ENCODE measurements at places on chromosomes 11 and 22.

GRCh38 chr11:35911013-35911412 is 32.8 kb upstream of the LDLRAD3 start:
- DNase-seq, result no peak

DNA sequence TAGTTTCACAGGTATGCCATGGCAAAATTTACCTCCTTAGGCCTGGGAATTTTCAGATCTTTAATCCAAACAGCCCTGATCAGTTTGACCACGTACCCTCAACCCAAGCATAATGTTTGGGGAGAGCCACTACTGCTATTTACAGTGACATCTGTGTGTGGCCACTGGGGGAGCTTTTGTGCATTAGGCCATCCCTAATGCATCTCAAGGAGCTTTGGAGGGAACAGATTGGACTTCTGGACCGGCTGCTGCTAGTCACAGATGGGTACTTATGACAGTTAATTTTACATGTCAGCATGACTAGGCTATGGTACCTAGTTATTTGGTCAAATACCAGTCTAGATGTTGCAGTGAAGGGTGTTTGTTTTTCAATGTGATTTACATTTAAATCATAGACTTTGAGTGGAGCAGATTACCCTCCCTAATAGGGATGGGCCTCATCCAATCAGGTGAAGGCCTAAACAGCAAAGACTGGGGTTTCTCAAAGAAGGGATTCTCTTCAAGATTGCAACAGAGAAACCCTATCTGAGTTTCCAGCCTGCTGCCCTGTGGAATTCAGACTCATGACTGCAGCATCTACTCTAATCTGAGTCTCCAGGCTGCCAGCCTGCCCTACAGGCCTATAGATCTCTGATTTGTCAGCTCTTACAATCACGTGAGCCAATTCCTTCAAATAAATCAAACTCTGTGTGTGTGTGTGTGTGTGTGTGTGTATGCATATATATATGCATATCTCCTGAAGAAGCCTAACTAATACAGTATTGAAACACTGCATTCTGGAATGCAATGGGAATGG is 38.0 kb upstream of the GALNT18 start:
- DNase-seq, result no peak

DNA sequence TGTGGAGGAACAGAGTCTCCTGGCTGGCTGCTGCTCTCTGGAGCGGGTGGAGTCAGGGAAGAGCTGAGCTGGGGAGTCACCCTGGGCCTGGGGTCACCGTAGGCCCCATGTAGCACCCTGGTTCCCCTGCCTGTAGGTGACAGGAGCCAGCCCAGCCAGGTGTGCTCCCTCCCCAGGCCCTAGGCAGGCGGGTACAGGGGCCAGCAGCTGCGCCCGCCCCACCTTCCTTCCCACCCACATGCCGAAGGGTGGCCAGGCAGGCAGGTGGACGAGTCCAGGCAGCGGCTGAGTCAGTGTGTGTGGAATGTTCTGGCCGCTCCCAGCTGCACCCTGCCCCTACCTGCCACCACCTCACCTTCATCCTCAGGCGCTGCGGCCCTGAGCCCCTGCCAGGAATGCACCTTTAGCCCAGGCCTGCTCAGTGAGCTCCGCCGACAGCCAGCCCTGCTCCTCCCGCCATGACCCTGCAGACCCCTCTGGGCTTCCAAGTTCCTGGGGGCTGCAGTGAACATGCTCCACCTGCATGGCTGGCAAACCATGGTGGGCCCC is 654 bp upstream of the SYT8 start:
- DNase-seq, result no peak

GRCh38 chr11:82194521-82194920 is 539.1 kb downstream of the FAM181B start:
- no peak for DNase-seq

DNA sequence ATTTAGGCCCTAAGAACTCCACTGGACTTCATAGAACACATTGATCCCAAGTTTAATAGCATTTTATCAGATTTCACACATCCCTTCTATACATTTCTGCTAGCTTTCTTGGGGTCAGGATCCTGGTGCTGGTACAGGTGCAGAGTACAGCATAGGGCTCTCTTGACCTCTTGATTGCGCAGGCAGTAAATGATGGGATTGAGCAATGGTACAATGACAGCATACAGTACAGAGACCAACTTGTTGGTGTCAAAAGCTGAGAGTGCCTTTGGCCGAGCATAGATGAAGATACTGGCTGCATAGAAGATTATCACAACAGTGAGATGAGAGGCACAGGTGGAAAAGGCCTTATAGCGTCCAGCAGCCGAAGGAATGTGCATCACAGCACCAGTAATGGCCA is 4.8 kb downstream of the OR6A2 start:
- DNase-seq, result no peak
